A549 treated with CpdA at 1 μM for 4 hours (cell line): ENCODE measurements at places on chromosomes 1 and 21. TPM values are rescaled to one million over a fixed set of nuclear protein-coding genes. Genes with fewer than 3 reads are reported as not detected.

Gene FBLIM1
- total RNA-seq, result 20.9 to 28.0 TPM (median 23.6 TPM) in 5 replicates

Gene HSPA6
- 1.4 to 11.8 TPM (median 3.5 TPM) in 5 replicates for total RNA-seq

Gene PODN
- total RNA-seq, result 0.02 TPM in 1 of 5 replicates, not detected in the others

Gene TTC24
- not detected in 5 replicates for total RNA-seq

Gene ABCG1
- total RNA-seq, result 1.8 to 2.9 TPM (median 2.0 TPM) in 5 replicates

Gene TRIM46
- 1.2 to 1.6 TPM (median 1.5 TPM) in 5 replicates for total RNA-seq

Gene ELAVL4
- total RNA-seq, result 0.26 TPM in 1 of 5 replicates, not detected in the others

Gene SAMD11
- 14.4 to 35.3 TPM (median 31.0 TPM) in 5 replicates for total RNA-seq

Gene CYP4Z1
- total RNA-seq, result not detected in 5 replicates

Gene PLA2G4A
- 10.0 to 13.1 TPM (median 10.9 TPM) in 5 replicates for total RNA-seq

Gene IGSF21
- 0.20 TPM in 1 of 5 replicates, not detected in the others for total RNA-seq

Gene GLIS1
- 0.02 to 0.05 TPM in 2 of 5 replicates, not detected in the others for total RNA-seq

Gene TNFRSF4
- total RNA-seq, result 0.07 to 0.23 TPM (median 0.13 TPM) in 4 of 5 replicates, not detected in the other

Gene SLC5A9
- 0.12 TPM in 1 of 5 replicates, not detected in the others for total RNA-seq

Gene PTGS2
- 8.7 to 13.5 TPM (median 12.9 TPM) in 5 replicates for total RNA-seq

Gene A3GALT2
- not detected in 5 replicates for total RNA-seq

Gene SASS6
- total RNA-seq, result 3.9 to 4.5 TPM (median 4.3 TPM) in 5 replicates

Gene DISC1
- 0.18 to 0.26 TPM (median 0.24 TPM) in 5 replicates for total RNA-seq

Gene TSPEAR
- 0.04 TPM in 1 of 5 replicates, not detected in the others for total RNA-seq

Gene SAMD13
- total RNA-seq, result 0.18 to 0.61 TPM (median 0.37 TPM) in 5 replicates

Gene CYP4A11
- total RNA-seq, result not detected in 5 replicates

Gene NPR1
- 0.80 to 1.2 TPM (median 0.95 TPM) in 5 replicates for total RNA-seq

Gene GPR25
- total RNA-seq, result not detected in 5 replicates
